Activated T-cell treated with anti-CD3 and anti-CD28 coated beads, Interleukin-2, amount 50 U/mL, for 1 hour (primary cell): ENCODE measurements at places on chromosomes 4 and X.

DNA sequence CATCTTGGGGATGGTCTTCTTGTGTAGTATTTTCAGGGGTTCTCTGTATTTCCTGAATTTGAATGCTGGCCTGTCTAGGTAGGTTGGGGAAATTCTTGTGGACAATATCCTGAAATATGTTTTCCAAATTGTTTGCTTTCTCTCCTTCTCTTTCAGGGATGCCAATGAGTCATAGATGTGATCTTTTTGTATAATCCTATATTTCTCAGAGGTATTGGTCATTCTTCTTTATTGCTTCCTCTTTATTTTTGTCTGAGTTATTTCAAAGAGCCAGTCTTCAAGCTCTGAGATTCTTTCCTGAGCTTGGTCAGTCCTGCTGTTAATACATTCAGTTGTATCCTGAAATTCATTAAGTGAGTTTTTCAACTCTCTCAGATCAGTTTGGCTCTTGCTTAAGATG, 73.1 kb downstream of the MAMLD1 start:
- no peak for DNase-seq

- DNase-seq: no peak
Measured at GRCh38 chr4:139537292-139537691, 18.7 kb downstream of the SETD7 start.

DNA sequence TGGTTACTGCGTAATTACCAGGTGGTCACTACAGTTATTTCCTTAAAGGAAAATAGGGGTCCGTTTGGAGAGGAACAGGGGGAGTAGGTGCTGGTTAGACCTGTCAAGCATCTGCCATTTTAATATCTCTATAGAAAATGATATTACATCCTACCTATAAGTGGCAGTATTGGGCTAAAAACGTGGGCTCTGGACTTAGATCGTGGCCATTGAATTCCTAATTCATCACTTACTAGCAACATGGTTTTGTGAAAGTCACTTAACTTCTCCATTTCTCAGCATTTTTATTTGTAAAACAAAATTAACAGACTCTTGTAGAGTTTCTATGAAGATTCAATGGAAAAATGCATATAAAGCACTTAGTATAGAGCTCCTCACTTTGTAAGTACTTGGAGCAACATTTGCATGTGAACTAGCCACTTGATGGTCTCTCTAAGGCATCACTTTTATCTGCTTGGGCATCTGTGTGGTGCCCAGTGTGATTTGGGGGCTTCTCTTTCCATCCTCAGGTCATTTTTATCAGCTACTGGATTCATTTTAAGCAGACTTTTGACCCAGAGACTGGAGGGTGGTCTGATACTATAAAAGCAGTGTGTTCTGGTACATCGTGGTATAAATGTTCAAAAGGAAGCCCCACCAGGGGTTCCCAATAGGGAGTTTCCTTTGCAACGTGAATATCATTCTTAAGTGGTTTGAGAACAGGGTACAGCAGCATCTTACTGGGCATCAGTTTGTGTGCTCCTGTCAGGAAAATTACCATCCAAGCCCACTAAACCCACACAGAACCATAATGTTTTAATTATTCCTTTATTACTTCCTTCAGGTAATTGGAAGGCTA, 42.7 kb upstream of the RASSF6 start:
- DNase-seq: no peak

DNA sequence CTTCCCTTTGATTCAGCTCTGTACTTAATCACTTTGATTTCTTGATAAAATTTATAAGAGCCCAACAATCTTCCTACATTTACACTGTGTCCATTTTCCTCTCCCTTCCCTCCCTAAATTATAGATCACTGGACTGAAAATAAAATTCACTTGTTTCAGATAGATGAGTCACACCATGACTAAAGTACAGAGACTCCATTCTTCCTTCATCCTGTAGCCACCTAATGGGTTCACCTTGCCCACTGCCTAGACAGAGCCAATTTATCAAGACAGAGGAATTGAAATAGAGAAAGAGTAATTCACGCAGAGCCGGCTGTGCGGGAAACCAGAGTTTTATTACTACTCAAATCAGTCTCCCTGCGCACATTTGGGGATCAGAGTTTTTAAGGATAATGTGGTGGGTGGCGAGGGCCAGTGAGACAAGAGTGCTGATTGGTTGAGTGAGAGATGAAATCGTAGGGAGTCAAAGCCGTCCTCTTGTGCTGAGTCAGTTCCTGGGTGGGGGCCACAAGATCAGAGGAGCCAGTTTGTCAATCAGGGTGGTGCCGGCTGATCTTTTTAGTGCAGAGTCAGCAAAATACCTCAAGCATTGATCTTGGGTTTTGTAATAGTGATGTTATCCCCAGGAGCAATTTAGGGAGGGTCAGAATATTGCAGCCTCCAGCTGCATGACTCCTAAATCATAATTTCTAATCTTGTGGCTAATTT, 71.3 kb upstream of the MED14 start:
- DNase-seq: no peak

DNA sequence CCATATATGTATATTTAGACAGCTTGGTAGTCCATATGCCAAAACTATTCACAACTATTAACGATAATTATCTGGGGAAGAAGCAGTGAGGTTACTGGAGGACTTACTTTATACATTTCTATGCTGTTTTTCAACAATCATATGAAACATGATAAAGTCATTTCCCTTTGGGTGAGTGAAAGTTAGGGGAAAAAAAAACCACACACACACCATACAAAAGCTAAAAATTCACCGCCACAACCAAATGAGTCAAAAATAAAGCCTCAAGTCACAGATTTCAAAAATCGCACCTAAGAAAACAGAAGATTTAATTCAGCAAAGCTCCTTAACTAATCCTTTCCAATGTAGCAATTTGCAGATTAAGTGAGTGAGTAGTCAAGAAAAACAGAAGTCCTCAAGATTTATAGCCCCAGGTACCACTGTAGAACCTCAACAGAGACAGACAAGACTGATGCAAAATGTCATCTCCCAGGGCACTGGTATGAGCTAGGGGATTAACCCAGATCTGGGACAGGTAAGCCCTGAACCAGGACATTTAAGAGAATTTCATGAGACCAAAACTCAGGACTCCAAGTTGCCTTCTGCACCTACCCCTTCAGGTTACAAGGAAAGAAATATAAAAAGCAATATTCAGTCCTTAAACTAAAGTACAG, 35.1 kb downstream of the SYTL4 start:
- no peak for DNase-seq

DNA sequence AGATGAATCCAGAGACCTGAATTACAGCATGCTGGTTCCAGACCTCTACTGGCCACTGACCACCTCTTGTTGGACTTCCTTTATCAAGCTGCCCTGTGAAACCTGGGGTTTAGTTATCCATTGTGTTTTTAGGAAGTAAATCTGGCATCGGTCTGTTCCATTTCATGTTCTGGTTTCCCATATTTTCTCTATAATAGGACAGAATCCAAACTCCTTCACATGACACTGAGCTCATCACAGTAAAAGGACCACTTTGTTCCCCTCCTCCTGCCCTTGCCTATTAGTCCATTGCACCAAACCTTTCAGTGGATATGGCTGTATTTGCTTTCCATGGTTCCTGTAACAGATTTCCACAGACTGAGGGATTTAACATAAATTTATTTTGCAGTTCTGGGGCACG, 4.0 kb downstream of the MFAP3L start:
- DNase-seq: no peak
